AG04450 (cell line): ENCODE measurements at places on chromosomes 11 and 22.

DNA sequence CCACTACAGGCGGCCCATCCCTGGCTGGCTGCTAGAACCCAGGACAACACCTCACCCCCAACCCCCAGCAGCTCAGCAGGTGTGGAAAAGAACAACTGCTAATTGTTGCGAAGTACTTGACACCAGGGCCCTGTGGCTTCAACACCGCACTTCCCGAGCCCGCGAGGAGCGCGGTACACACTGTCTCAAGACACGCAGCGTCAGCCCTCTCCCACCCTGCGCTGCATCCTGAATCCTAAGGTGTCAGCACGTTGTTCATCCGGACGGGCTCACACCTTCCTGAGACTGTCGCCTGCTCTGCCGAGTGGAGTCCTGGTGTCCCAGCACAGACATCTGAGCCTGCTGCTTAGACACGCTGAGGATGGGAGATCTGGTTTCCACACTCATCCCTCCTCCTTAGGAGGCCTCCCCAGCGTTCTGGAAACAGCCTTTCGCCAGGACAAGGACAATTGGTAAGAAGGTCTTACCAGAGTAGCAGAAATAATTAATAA is 1336.2 kb downstream of the BRD1 start:
- no peak for DNase-seq

DNA sequence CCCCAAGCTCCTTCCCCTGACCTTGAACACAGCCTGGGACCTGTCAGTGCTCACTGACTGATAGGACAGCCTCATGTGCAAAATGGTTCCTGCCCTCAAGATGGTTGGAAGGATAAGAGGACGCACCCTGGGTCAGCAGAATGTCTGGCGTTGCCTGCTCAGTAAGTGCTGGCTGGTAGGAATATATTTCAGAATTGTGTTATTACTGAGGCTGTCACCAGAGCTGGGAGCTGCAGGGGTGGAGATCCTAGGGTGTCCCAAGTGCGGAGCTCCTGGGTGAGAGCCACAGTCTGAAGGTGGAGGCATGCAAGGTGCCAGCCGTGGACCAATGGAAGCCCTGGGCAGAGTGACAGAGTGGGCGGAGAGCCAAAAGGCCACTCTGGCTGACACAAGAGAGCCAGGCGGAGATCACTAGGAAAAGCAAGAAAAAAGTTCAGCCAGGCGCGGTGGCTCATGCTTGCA is 1.0 kb upstream of the SEC14L4 start:
- DNase-seq: no peak

- DNase-seq: peak; percentile 72
Measured at GRCh38 chr22:19478901-19479354, at the start of gene UFD1. UFD1 (minus strand) TSS chr22:19479193; CDS start chr22:19479085, 108 bp downstream.

DNA sequence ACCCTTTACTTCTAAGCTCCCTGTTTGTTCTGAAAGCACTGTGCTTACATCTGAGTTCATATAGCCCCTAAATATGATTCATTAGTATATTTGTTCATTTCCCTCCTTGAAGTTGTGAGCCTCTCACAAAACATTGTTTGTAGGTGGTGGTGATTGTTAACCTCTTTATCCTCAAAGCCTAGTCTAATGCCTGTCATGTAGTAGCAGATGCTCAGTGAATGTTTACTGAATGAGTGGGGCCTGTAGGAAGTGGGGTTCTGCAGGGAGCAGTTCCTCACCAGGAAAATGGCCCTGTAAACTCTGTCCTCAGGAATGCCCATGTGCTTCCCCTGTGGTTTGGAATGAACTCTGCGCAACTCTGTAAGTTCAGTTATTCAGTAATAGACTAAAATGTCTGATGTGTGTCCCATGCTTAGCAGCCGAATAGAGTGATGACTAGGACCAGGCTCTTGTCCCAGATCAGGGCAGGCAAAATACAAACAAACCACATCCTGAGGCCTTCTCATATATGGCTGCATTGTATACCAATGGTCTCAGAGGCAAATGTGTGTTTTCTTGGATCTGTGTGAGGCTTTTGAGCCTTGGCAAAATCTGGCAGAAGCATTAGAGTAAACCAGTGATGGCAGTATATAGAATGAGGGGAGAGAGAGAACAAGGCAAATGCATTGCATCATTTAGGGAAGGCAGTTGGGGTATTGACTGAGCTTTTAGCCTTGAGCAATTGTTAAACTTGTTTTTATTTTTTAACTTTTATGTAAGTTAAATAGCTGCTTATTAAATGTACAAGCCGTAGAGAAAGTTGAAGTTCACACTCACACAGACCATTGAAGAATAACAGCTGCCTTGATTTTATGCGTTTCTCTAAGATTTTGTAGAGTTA is 91.4 kb upstream of the BIRC3 start:
- peak; percentile 74 for DNase-seq

- no peak for DNase-seq
Measured at GRCh38 chr11:72591785-72592502, 82.3 kb downstream of the PDE2A start.

GRCh38 chr11:11439591-11439990 is 86.5 kb upstream of the CSNK2A3 start:
- DNase-seq: no peak

GRCh38 chr11:70281156-70281609 is 10.7 kb downstream of the PPFIA1 start:
- DNase-seq: no peak

- DNase-seq: no peak
Measured at GRCh38 chr11:2447253-2447950, 2.6 kb downstream of the KCNQ1 start.

GRCh38 chr11:57162179-57162898 is 19.4 kb upstream of the LRRC55 start:
- DNase-seq: no peak

DNA sequence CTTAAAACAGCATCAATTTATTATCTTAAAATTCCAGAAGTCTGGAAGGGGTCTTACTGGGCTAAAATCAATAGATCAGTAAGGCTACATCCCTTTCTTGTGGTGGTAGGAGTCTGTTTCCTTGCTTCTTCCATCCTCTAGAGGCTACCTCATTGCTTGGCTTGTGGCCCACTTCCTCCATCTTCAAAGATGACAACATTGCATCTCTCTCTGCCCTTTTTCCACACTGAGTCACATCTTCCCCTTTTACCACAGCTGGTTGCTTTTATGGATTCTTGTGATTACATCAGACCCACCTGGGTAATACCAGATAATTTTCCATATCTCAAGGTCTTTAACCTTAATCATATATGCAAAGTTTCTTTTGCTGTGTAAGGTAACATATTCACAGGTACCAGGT is 60.9 kb downstream of the GRIA4 start:
- DNase-seq: no peak

DNA sequence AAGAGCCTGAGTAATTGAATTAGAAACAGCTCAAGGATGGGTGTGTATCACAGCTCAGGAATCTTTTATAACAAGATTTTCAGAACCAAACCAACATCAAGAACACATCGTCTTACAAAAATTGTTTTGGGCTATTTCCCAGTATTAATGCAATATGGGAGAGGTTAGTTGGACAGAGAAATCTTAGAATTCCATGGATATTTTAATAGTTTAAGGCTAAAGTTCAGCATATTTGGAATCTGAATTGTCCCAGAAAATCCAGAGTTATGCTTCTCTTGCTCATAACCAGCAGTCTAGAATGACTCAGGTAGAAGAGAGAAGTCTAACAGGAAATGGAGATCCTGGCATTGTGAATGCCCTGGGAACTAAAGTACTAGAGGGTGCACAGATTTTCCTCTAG is 74.6 kb downstream of the ADM start:
- DNase-seq: no peak

GRCh38 chr22:46408568-46409506 is 73.3 kb downstream of the TRMU start:
- DNase-seq: no peak

DNA sequence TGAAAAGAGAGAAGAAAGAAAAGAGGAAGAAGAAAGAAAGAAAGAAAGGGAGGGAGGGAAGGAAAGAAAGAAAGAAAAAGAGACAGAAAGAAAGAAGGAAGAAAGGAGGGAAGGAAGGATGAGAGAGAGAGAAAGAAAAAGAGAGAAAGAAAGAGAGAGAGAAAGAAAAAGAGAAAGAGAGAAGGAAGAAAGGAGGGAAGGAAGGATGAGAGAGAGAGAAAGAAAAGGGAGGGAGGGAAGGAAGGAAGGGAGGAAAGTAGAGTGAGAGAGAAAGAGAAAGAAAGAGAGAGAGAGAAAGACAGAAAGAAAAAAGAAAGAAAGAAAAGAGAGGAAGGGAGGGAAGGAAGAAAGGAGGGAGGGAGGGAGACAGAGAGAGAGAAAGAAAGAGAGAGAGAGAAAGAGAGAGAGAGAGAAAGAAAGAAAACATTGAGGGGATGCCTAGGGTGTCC is 11.5 kb upstream of the RAC2 start:
- DNase-seq: no peak

DNA sequence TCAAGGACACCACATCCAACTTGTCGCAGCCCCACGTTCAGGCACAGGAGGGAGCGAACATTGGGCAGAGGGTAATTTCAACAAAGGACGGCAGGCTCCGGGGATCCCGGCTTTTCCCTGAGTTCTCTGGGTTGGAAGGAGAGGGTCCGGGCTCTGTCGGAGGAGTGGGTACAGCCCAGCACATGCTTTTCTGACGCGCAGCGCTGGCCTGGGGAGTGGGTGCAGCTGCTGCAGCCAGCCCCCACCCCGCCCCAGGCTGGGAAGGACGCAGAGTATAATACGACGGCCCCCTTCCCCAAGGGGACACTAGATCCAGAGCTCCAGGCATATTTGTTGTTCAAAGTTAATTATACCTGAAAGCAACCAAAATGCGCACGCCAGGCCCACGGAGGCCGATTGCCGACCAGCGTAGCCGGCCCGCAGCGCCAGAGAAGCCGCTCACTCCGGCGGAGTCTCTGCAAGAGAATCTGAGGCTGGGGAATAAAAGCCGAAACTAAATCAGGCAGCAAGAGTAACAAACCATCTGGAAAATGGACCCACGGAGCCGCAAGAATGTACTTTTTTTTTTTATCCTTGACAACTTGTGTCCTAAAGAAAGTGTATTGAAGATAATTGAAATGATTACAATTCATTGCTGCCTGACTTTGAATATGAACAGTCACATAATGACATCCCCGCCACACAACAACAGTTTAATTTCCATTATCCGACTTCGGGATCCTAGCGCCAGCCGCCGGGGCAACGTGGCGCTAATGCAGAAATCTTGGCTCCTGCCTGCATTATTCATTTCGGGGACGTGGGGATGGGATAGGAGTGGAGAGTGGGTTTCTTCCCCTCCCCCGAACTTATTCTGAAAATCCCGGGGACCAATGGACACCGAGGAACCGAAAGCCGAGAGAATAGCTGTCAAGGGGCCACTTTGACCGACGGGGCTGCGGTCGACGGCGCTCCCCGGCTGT is 14.0 kb upstream of the PAX6 start:
- no peak for DNase-seq
